ENCODE measurements at places on chromosomes 1 and 21.

GRCh38 chr1:33018112-33018511 is 18.6 kb downstream of the AK2 start:
- DNase-seq, result no peak

DNA sequence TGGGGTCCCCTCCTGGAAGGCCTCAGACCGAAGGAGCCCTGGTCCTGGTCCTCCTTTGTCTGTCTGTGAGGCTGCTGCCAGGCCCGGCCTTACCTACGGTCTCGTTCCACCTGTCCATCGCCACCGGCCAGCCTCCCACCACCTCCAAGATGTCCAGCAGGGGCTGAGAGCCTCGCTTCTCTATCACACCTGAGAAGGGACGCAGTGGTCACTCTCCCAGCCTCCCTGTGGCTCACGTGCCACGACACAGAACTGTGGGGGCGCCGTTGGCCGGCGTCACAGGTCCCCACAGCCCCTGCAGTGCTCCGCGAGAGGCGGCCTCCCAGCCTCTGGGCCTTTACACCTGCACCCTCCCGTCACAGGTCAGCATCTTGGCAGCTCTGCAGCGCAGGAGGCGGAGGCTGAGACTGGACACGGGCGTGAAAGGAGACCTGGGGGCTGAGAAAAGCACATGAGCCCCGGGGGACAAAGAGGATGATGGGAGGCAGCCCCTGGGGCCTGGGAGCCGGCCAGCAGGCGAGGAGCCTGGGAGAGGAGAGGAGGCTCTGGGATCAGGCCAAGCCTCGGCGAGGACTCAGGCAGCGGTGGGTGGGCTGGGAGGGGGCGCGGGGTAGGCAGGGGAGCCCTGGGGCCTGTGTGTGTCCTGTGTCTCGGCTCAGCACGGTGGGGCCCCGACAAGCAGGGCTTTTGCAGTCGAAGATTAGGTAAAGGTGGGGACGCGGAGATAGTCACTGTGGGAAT is 20.5 kb downstream of the PRXL2B start:
- no peak for DNase-seq

- DNase-seq, result peak; percentile 71
Measured at GRCh38 chr1:52368383-52369172, 2.6 kb upstream of the CC2D1B start.

DNA sequence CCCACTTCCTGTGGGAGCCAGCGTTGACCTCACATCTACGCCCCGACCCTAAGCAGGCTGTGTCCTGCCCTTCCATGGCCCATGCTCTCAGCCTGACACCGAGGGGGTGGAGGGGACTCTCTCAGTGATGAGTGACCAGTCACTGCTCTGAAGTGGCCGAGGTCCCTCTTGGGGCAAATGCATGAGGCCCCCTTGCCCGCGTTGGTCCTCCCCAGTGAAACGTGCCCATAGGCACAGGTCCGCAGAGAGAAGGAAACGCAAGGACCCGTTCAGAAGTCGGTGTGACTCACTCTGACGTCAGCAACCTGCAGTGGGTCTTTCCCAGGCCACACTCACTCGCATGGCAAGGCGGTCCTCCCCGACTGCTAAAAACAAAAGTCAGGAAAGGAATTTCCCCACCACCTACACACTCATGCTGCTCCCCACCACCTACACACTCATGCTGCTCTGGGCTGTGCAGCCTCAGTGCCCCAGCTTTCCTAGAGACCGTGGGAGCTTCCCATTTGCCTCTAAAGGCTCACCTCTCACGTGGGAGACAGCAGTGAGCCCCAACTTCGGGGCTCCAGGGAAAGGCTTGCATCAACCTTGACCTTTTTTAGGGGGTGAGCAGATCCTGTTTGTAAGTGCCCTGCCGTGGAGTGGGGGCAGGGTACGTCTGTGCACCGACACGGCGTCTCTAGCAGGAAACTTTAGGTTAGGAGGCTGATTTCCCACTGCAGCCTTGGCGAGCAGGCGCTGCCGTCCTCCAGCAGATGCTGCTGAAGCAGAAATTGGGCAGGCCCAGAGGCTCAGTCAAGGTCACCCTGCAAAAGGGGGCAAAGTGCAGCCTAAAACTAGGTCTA is 11.4 kb downstream of the UBASH3A start:
- peak; percentile 93 for DNase-seq

DNA sequence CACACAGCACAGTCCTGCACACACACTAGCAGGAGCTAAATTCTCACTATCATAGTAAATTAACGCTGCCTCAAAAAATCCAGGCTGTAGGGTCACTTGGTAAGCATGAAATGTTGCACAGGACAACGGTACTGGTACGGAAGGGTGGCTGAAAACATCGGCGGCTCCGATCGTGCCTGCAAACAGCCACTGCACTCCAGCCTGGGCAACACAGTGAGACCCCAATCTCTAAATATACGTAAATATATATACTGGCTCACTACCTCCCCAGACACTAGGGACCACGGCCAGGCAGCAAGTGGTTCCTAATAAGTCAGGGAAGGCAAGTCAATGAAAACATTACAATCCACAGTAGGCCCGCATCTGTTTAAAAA is 44.3 kb downstream of the GLIS1 start:
- DNase-seq, result no peak

GRCh38 chr1:94678202-94678848 is 136.8 kb upstream of the F3 start:
- DNase-seq, result no peak

GRCh38 chr1:207362962-207363860 is 41.7 kb downstream of the CD55 start:
- no peak for DNase-seq

DNA sequence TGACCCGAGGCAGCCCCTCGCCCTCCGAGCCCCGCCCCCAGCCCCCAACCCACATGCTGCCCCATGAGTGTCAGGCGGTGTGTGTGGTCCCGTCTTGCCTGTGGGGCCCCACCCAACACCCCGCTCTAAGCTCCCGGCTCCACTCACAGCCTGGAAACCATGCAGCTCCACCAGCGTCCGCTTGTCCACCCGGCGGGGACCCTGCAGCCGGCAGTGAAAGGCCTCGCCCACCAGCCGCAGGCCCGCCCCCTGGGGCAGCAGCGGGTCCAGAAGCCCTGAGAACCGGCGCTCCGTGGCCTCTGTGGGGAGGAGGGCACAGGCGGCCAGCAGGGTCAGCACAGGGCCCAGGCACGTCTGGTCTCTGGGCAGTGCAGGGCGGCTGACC is 2.7 kb downstream of the C1QTNF12 start:
- no peak for DNase-seq

DNA sequence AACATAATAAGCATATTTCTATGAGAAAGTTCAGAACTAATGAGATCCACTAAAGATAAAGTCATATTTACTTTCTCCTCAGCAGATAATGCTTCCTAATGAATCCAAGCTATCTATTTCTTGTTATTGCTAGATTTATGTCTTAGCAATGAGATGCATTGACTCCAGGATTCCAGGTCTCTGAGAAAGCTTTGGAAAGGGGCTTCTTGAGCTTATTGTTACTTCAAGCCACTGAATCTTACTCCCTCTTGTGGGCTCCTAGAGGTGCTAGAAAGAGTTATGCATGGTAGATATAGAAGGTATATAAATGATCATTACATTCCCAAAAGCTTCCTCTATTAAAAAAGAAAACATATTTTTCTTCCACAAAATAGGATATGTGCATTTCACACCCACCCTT is 246.4 kb upstream of the ADAMTS5 start:
- DNase-seq, result no peak

DNA sequence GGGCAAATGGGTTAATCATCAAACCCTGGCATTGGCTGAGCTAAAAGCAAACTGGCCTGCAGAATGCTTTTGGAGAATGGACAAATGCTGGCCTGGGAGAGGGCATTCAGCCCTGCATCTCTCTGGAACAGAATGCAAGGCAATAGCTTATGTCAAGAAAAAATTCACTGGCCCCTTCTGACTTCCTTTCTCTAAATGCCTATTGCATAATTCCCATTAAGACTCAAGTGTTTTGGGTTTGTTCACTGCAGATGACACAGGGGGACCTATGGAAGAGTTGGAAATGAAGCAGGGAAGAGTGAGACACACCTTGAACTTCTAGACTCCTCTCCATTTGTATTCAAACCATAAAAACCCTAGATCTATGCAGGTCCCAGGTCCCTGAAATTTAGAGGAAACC is 15.9 kb downstream of the PEA15 start:
- no peak for DNase-seq

DNA sequence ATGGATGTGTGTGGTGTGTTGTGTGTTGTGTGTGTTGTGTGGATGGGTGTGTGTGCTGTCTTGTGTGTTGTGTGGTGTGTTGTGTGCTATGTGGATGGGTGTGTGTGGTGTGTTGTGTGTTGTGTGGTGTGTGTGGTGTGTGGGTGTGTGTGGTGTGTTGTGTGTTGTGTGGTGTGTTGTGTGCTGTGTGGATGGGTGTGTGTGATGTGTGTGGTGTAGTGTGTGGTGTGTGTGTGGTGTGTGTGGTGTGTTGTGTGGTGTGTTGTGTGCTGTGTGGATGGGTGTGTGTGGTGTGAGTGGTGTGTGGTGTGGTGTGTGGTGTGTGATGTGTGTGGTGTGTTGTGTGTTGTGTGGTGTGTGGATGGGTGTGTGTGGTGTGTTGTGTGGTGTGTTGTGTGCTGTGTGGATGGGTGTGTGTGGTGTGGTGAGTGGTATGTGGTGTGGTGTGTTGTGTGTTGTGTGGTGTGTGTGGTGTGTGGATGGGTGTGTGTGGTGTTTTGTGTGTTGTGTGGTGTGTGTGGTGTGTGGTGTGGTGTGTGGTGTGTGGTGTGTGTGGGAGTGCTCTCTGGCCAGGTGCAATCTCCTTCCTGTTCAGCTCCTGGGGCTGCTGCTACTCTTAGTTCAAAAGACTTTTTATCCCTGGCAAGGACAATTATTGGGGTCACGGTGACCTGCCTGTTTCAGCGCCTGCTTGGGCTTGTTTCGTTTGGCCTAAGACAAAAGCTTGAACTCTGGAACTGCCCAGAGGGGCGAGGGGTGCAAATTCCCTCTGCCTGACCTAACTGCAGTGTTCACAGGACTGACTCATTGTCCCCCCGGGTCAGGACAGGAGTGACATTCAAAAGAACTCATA is 101.1 kb downstream of the UBIAD1 start:
- DNase-seq, result no peak

DNA sequence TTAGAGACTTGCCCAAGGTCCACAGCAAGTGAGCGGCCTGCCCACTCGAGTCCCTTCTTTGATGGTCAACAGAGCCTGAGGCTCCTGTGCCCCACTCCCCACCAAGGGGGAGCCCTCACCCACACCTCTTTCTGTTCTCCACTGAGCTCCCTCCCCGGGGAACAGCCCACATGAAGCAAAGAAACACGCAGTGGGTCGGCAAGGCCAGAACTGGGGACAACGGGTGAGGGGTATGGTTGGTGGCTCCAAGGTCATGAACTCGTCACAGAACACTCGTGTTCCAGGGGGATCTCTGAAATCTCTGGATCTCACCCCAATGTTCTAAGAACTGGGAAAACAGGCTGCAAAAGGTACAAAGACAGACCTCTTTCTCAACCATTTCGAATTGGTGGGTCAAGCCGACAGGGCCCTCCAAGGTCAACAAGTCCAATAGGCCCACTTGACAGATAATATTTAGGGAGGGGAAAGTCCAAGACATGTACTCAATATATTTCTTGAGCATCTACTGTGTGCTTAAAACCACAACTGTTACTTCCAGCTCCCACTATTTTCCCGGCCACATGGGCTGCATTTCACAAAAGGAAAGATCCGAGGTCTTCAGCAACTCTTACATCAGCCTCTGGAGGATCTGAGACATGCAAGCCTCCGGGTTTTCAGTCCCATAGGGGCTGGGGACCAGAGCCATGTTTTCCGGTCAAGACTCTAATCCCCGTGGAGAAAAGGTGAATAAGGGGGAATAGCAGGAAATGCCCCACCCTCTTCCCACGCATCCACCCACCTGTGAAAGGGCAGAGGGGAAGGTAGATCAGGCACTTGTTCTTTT is 1.1 kb upstream of the RAP1GAP start:
- DNase-seq, result no peak

DNA sequence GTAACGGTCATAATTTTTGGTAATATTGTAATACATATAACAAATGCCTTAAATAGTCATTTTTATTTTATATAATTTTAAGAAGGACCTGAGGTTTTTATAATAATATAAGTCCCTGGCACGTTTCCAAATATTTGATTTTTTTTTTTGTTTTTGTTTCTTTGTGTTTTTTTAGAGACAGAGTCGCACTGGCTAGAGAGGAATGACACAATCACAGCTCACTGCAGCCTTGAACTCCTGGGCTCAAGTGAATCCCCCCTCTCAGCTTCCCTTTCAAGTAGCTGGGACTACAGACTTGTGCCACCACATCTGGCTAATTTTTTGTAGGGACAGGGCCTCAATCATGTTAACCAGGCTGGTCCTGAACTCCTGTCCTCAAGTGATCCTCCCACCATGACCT is 29.7 kb downstream of the ARHGAP29 start:
- DNase-seq, result no peak

GRCh38 chr21:25733859-25734653 is 648 bp downstream of the ATP5PF start:
- peak; percentile 51 for DNase-seq

Data from activated naive CD4-positive, alpha-beta T cell treated with anti-CD3 and anti-CD28 coated beads, Interleukin-2, amount 50 U/mL, for 16 hours (primary cell).